ENCODE measurements at places on chromosomes 2 and 18.

GRCh38 chr18:24989760-24990593 is 362.0 kb downstream of the ZNF521 start:
- no peak for DNase-seq

GRCh38 chr2:36769106-36769505 is 72.6 kb downstream of the VIT start:
- DNase-seq: no peak

- DNase-seq: no peak
Measured at GRCh38 chr2:215861607-215862350, 151.6 kb downstream of the MREG start.

DNA sequence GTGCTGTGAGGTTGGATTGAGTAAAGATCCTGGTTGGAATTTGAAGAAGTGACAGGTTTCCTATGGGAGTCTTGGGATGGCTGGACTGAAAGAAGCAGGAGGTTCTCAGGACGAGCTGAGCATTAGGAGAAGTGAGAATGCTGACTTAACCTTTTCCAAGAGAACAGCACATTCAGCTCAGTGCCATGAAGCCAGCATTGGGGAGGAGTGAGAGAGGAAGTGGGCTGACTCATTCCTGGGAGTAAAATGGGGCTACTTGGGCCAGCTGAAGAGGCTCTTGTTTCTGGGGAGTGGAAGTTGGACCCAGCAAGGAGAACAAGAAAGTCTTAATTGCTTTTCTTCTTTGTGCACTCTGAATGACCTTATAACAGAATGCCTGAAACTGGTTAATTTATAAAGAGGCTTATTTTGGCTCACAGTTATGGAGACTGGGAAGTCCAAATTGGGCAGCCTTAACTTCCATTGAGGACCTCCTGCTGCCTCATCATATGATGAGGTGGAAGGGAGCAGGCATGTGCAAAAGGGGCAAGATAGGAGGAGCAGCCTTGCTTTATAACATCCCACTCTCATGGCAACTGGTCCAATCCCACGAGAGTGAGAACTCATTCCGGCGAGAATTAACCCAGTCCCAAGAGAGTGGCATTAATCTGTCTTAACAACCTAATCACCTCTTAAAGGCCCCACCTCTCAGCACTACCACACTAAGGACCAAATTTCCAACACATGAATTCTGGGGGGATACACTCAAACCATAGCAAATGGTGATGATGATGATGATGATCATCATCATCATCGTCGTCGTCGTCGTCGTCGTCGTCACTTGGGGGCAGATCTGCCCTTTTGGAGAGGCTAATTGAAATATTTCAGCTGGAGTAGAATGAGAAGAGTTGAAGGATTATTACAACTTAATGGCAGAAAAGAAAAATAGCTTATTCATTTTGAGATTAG is 26.1 kb downstream of the DGUOK start:
- no peak for DNase-seq

DNA sequence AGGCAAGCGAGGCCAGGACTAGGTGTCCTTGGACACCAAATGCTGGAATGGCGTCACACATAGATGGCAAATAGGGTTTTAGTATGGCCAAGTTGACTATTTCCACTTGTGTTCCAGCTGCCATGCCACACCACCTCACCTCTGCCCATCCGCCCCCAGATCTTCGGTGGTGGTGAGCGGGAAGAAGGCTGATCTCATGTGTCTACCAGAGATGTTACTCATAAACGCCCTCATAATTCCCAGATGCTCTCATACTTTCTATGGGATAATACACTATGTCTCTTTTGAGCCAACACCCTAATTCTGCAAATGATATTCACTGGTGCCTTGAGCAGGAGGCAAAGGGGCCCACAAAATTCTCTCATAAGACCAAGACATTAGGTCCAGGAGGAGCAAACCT is 281.1 kb upstream of the FN1 start:
- DNase-seq: no peak

- DNase-seq: no peak
Measured at GRCh38 chr2:101232770-101233169, 19.9 kb upstream of the CNOT11 start.

DNA sequence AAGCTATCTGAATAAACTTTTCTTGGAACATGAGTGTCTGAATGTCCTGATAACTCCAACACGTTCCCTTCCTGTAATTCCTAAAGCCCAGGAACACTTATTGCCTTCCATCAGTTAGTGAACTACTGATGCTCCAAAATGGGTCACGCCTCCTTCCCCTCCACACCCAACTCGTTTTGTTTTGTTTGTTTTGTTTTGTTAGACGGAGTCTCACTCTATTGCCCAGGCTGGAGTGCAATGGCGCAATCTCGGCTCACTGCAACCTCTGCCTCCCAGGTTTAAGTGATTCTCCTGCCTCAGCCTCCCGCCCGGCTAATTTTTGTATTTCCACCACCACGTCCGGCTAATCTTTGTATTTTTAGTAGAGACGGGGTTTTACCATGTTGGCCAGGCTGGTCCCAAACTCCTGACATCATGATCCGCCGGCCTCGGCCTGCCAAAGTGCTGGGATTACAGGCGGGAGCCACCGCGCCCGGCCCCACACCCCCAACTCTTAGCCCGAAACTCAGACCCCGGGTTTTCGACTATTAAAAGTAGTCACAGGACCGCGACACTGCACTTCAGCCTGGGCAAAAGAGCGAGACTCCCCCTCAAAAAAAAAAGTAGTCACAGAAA is 774 bp downstream of the IER3IP1 start:
- no peak for DNase-seq

- DNase-seq: no peak
Measured at GRCh38 chr2:28748176-28748575, 3.5 kb upstream of the PPP1CB start.

- no peak for DNase-seq
Measured at GRCh38 chr18:48913201-48913600, 37.6 kb downstream of the SMAD7 start.

DNA sequence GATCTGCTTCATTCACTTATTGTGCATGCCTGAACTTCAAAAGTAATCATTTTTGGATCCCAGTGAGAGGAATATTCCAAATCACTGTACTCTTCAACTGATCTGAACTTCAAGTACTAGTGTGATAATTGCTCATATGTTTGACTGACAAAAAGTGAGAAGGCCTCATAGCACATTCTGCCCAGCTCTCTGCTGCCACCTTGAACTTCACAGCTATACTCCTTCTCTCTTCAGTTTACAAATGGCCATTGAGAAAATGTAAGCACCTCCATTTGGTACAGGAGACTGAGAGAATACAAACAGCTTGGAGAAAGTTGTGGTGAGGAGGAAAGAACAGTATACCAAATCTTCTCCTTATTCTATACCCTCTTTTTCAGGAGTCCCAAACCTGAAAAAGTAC is 946.0 kb upstream of the CHAC2 start:
- DNase-seq: no peak

DNA sequence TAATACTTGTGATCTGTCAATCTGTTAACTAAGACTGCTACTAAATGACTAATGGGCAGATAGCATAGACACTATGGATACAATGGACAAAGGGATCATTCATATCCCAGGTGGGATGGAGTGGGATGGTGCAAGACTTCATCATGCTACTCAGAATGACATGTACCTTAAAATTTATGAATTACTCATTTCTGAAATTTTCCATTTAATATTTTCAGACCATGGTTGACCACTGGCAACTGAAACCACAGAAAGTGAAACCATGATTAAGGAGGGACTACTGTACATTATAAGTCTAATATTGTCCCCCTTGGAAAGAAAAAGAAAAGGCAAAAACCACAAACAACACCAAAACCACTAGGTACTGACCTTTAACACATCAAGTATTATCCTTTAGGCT is 247.0 kb upstream of the SYT4 start:
- DNase-seq: no peak

- no peak for DNase-seq
Measured at GRCh38 chr2:195150819-195151218, 506.2 kb upstream of the SLC39A10 start.

Measured in stimulated activated CD4-positive, alpha-beta T cell treated with anti-CD3 and anti-CD28 coated beads, Interleukin-1b, Interleukin-23, amount 100 ng/mL, for 1 hour (primary cell).